ENCODE measurements at places on chromosomes 2 and 18.

GRCh38 chr2:75596784-75597183 is 36.0 kb upstream of the EVA1A start:
- DNase-seq, result no peak

DNA sequence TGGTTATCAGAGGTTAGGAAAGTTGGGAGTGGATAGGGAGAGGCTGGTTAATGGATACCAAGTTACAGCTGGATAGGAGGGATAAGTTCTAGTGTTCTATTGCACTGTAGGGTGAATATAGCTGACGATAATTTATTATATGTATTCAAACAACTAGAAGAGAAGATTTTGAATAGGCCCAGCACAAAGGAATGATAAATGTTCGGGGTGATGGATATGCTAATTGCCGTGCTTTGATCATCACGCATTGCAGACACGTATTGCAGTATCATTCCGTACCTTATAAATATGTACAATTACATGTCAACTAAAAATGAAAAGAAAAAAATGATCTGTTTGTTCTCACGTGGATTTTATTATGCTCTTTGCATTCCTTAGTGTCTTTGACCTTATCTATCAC is 369.2 kb upstream of the PKDCC start:
- DNase-seq, result no peak

GRCh38 chr2:25112113-25112512 is 56.3 kb downstream of the POMC start:
- DNase-seq, result no peak

DNA sequence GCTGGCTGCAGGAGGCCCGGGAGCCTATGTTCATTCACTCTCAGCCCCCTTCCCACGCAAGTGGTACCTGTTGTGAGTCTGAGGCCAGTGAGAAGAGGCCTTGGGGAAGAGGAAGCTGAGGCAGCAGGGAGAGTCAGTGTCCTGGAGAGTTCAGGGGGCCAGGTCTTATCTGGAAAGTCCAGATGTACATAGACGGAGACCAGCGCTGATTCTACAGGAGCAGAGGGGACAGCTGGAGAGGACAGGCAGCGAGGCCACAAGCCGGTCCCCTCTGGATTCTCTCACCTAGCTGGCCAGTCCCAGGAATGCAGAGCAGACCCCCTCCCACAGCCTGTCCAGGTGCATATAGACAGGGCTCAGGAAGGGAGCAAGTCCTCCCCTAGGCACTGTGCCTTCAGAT is 29.1 kb upstream of the SELENOI start:
- DNase-seq, result no peak

DNA sequence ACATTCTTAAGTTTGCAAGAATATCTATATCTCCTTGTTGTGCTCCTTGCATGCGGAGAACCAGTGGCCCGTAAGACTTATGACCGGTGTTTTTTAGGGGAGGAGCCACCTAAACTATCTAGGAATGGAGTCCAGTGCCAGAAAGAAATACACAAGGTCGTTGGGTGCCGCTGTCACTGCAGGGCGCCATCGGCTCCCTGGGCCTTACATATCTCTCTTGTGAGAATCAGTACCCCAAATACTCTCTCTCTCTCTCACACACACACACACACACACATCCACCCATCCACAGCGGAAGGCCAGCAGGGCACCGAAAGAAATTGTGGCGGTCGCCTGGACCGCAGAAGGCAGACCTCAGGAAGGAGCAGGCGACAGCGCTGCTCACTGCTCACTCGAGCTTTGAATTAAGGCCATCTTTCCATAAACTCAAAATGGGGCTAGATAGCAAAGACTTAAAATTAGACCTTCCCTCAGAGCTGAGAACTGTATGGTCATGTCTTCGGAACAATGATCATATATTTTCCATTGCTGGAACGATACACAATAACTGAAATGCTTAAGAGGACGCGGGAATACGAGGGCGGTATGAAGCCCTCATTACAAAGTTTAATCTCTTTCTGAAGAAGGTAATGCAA is 10.4 kb downstream of the NR4A2 start:
- peak; percentile 28 for DNase-seq

- DNase-seq, result no peak
Measured at GRCh38 chr18:11728249-11728648, 39.2 kb downstream of the GNAL start.

GRCh38 chr2:212592695-212593094 is 54.1 kb upstream of the ERBB4 start:
- no peak for DNase-seq
